ENCODE measurements at places on chromosomes 1 and 21.
A peak's percentile ranks its signal among the peaks of the same experiment; 100 is the strongest.

- no peak for DNase-seq
These were observed 53.1 kb downstream of the LMX1A start for GRCh38 chr1:165303386-165303785.

GRCh38 chr21:16309250-16309971 lies 579.6 kb downstream of the USP25 start:
- DNase-seq = no peak

DNA sequence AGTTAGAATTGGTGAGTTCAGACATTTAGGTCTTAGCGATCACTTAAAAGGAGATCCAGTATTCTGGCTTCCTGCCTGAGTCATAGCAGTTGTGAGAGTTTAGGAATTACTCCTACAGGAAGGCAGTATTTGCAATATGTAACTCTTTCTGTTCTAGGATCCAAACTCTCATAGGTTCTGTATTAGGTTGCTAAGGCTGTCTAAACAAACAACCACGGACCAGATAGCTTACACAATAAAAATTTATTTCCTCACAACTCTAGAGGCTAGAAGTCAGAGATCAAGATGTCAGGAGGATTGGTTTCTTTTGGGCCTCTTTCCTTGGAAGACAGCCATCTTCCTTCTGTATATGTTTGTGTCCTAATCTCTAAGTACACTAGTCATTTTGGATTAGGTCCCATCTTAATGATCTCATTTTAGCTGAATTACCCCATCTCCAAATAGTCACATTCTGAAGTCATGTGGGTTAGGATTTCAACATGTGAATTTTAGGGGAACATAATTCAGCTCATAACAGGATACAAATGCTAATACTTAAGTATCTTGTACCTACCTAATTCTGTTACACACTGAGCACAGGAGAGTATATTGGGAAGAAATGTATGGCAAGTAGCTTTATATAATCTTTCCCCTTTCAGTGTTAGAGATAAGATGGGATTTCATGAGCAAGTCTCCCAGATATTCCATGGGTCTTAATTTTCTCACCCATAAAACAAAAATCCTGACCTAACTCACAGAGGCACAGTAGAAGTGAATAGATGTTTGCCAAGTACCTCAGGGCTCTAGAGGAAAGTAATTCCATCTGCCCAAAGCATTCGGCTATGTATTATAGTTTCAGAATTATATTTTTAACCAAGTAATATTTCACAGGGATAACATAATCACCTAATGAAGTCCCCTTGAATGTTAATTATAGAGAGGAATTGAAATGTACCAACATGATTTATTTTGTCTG lies 144.4 kb downstream of the PTBP2 start:
- no peak for DNase-seq

GRCh38 chr1:190179817-190180216 lies 297.8 kb downstream of the BRINP3 start:
- no peak for DNase-seq

DNA sequence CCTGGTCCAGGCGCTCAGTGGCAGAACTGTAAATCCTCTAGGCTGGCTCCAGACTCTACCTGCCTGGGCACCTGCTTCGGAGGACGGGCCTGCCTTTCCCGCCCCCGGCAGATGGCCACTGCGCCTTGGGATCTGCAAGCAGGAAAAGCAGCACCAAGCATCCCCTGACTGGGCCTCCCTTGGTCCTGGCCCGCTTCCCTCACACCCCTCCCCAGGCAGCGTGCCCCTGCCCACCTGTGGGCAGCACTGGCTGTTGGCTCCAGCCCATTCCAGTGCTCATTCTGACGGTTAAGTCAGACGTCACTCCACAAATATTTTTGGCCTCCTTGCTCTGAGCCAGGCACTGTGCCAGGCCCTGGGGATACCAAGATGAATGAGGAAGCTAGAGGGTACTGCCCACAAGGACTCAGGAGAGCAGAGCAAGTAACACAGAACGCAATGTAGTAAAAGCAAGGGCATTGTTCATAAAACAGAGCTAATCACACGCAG lies 22.0 kb upstream of the BLACAT1 start:
- peak; percentile 79 for DNase-seq

- no peak for DNase-seq
These were observed 8.8 kb downstream of the ATP5IF1 start for GRCh38 chr1:28244549-28245251.

DNA sequence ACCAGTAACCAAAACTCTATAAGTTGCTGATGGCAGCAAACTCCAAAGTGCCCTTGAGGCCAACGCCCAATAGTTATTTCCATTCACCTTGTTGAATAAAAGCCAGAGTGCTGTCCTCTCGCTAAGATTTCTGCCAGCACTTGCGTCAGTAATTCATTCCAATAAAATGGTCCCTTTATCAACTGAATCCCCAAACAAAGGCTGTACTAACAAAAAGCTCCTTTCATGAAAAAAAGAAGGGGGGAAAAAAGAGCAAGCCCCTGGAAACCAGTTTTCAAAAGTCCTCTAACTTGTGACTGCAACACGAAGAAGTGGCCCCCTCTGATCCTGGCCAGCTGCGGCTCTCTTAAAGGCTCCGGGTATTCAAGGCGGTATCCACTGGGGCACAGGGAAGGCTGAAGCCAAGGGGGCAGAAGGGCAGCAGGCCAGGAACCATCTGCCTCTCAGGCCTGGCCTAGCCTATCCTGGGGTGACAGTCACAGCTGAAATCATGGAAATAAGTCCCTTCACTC lies 55.8 kb upstream of the ZNF326 start:
- no peak for DNase-seq

GRCh38 chr1:172960019-172960418 lies 90.7 kb downstream of the TNFSF18 start:
- DNase-seq = no peak

DNA sequence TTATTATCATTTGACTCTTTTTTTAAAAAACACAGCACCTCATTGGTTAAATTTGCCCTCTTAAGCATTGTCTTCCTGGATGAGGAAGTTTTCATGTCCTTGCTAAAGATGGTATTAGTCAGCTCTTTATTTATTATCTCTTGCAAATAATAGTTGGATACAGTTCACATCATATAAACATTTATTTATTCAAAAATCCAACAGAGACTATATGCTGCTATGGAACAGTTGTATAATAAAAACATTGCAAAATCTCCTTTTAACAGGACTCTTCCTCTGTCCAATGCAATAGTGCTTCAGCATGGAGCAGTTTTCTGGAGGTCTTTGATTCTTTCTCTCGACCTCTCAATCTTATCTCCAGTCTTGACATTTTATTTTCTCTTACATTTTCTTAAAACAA lies 49.5 kb upstream of the VCAM1 start:
- no peak for DNase-seq
